ENCODE measurements at places on chromosomes 7 and 10.
A peak's percentile ranks its signal among the peaks of the same experiment; 100 is the strongest.

DNA sequence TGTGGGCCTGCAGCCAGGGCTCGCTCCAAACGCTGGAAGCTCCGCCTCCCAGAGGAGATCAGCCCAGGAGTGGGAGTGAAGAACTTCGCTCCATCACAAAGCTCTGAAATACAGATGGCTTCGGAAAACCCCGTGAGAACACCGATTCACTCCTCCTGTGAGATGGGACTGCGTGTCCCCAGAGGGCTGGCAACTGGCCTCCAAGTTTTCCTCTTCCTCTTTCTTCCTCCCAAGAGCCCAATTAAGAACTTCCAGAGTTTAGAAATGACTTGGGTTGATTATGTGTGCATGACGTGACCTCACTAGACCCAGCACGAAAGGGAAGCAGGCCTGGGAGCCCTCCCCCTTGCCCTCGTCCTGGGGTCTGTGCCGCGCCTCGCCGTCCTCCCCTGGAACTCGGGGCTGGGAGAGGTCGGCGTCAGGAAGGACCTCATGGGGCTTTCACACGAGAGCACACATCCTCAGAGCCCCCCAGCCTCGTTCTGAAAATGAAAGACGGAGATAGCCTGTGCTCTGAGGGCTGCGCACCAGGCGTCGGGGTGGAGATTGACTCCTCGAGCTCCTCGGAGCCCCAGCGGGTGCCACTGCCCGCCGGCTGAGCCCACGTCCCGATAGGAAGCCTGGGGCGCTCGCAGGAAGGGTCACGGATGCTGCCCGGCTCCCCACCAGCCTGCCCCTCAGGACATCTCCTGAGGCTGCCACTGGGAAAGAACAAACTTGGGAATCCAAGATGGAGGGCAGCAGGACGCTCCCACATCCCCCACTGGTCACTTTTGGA, 37.8 kb downstream of the PTPRN2 start:
- no peak for DNase-seq

- no peak for DNase-seq
These were observed 97.9 kb upstream of the PTN start for GRCh38 chr7:137441451-137441850.

DNA sequence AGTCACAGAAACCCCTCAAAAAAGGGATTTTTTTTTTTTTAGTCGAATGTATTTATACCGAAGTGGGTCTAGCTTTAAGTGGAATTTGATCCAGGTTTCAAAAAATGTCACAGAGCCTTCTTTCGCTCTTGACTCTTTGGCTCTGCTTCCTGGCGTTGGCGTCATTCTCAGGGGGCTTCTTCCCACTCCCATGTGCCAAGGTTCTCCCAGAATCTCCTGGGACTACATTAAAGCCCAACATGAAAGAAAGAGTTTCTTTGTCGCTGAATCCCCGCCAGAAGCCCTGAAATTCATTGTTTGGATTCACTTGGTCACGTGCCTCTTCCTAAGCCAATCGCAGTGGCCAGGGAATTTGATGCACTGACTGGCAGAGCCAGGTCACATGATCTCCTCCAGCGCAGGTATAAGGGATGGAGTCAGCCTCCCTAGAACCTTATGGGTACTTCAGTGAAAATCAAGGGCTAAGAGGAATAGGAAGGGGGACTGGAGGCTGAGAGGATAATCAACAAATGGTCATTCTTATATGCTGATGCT, 101.2 kb downstream of the RPS24 start:
- no peak for DNase-seq

DNA sequence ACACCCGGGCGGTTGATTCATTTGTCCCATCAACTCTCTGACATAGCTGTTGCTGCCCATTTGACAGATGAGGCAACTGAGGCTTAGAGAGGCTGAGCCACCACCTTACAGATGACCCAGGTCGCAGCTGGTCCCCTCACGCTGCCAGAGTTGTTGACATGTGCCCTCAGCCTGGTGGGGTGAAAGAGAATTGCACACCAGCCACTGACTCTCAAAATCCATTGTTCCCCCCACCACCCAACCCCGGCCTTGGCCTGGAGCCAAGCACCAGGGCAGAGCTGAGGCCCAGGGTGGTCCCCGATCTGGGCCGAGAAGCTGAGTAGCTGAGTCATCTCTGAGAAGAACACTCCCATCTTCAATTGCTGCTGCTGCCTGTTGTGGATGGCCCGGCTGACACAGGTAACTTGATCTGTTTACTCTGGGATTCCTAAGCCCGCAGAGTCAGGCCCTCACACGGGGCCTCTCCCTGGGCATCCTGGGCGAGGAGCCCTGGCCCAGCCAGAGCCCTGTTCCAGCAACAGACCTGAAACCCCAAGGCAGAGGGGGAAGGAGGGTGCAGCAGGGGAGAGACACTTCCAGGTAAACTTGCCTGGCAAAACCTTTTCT, 27.5 kb downstream of the PVRIG start:
- DNase-seq, result no peak

DNA sequence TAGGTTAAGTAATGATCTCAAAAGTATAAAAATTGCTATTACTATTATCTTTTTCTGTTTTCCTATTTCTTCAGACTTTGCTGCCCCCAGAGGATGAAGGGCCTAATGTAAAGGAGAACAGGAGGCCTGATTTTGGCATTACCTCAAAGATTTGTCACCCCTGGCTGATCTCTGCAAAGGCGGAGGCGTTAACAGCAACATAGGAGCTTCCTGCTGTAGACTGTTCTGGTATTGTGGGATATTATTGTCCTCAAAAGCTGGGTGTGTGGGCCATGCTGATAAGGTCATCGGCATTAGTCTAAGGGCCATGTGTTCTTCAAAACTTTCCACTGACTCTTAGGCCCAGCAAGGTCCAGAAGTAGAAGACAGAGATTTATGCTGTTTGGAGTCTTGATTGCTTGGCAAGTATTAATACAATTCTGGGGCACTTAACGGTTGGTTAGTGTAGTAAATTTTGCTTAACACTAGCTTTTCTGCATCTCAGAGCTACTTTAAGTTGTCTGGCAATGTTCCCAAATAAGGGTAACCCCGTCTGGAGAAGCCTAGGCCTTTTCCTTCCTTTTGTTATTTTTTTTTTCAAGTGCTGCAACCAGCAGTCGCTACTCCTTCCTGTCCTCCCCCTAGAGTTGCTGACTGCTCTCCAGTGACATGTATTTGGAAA, 14.0 kb upstream of the ENTPD1 start:
- no peak for DNase-seq

DNA sequence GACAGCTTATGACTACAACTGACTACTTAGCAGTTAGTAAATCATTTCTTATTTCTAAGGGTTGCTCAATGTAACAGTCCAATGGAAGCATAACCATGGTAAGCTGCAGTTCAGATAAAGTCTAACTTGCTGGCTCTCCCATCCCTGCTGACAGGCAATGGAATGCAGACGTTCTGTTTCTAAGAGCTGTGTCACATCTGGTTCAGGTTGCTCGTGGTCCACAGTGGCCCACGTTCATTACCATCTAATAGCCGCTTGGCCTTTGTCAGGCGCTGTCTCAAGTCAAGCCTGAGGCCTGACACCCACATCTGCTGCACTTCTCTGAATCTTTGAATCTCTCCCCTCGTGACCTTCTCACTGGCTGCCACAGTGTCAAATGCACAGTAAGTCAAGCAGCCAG, 240.8 kb downstream of the FGFR2 start:
- DNase-seq, result no peak

- DNase-seq, result no peak
These were observed 1.6 kb downstream of the PANK1 start for GRCh38 chr10:89643431-89643811.

DNA sequence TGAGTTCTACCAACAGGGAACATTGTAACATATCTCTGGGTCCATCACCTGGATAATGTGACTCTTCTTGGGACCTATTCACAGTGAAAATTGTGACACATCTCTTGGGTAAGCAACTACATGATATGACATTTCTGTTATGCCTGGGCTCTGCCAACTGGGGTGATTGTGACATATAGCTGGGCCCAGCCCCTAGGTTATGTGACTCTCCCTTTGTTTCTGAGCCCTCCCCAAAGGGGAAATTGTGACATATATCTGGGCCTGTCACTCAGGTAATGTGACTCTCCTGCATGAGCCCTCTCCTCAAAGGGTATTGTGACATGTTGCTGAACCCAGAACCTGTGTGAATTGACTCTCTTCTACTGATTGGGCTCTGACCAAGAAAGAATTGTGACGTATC, 22.4 kb upstream of the ZNF107 start:
- no peak for DNase-seq

GRCh38 chr7:81594767-81595166, 175.1 kb downstream of the HGF start:
- DNase-seq, result no peak

DNA sequence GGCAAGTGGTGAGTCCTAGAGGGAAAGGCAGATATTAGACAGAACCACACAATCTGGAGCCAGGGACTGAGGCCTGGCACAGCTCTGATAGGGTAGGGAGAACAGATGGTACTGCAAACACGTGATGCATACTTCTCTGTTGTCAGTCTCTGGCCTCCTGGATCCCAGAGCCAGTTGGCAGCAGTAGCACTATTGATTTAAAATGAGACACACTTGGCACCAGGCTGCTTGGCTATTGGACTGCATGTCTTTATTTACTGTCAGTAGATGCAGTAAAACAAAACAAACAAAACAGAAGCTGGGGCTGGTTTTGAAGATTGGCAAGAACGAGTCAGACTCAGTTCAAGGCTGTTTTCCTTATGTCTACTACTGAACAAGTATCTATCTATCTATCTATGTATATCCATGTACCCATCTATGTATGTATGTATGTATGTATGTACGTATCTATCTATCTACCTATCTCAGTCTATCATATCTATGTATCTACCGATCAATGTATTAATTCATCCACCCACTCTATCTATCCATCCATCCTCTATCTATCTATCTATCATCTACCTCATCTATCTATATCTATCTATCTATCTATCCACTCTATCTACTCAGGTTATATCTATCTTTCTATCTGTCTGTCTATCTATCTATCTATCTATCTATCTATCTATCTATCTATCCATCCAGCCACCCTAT, 23.4 kb upstream of the MGAM2 start:
- no peak for DNase-seq

DNA sequence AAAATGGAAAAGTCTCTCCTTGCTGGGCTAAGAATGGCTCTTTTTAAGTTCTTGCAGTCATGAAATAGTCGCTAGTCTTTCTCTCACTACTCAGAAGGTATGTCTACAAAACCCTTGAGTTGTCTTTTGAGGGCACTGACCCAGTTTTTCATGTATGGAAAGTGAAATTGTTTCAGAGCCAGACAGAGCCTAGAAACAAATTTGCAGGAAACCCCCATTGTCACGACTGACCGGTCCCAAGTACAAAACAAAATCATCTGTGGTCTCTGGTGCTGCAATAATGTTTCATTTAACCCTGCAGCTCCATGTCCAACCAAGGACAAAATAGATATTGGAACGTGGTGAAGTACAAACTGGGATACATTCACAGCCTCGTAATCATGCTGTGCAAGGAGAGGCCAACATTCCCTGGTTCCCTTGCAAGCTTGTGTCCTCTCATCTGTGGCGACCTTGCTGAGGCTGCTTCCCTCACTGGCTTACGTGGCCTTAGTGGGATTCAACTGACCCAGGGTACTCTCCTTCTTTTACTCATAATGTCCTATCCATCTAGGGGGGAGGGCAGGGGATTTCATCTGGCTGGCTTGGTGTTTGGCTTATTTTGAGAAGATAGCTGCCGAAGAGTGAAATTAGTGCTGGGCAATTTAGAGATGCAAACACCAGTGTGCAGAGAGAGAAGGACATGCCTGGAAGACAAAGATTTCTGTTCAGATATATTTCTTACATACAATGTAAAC, 172.5 kb downstream of the IPMK start:
- no peak for DNase-seq

DNA sequence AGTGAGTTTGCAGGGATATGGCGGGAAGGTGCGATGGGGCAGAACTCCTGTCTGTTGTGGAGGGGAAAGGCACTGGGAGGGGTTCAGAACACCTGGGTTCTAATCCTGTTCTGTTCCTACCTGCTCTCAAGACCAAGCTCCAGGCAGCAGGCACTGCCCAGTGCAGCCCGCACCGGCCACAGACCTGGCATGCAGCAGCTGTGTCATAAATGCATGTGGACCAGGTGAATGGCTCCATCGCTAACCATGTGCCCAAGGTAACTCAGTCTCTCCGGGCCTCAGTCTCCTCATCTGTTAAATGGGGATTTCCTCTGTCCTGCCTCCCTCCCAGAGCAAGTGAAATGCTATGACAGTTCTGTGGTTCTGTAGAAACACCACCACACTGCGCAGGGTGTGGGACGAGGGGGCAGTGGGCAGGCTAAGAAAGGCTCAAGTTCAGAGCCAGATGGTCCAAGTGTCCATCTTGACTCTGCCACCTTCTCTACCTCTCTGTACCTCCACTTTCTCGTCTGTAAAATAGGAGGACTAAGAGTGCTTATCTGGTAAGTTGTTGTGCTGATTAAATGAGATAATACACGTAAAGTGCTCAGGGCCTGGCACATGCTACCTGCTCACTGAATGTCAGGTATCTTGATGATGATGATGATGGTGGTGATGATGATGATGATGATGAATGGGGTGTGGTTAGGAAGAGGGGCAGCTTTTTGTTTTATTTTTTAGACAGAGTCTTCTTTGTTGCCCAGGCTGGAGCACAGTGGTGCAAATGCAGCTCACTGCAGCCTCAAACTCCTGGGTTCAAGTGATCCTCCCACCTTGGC, 22.9 kb downstream of the ATP6V1F start:
- no peak for DNase-seq

DNA sequence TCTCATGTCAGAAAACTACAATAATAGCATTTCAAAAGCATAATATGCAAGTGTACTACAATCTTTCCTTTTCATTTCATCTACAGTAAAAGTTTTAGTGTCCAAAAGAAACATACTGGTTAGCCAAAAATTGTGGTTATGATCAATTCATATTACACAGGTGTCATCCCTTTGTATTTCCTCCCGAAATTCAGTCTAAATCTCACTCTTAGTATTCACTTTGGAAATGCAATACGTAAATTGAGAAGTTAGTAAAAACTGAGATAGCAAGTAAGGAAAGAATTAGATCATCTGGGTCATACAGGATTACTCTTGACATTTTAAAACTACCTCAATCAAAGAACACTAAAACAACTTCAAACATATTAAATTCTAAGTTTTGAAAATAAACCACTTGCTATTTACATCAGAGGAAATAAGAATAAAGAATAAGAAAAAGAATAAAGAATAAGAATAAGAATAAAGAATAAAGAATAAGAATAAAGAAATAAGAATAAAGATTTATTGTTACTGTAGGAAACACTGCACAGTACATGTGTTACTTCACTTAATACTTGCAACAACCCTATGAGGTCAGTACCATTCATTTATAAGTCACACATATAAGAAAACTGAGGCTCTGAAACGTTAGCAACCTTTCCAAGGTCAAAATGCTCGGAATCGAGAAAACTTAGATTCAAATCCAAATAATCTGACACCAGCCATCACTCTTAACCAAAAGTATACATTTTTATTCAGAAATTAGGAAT, 10.5 kb downstream of the SNX13 start:
- DNase-seq, result peak; percentile 17

- DNase-seq, result no peak
These were observed 321.8 kb upstream of the NFE2L3 start for GRCh38 chr7:25830215-25830614.

GRCh38 chr10:1933215-1933614, 195.9 kb upstream of the ADARB2 start:
- DNase-seq, result no peak
